ENCODE measurements at places on chromosomes 7 and 10.

DNA sequence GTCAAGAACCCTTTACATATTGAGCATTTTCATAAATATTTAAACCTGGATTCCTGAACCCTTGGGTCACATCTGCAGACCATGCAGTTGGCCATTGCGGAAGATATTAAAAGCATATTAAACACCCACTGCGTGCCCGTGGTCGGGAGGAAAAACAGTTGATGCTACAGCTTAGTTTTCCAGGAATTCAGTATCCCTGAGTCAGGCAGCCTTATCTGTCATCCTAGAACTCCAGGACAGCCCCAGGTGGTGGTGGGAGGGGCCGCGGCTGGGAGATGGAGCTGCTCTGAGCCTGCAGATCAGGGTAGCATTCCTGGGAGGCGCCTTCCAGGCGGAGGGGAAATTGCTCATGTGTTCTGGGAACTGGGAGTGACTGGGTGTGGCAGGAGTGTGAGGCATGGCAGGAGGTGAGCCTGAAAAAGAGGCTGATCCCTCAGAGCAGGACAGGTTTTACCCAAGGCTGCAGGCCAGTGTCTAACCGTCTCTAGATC is 222.9 kb upstream of the SH2B2 start:
- no peak for DNase-seq

- peak; percentile 8 for DNase-seq
Observed at GRCh38 chr7:105352018-105352612, 36.6 kb downstream of the SRPK2 start.

GRCh38 chr7:84412161-84412969 is 217.8 kb upstream of the SEMA3A start:
- DNase-seq: no peak

- no peak for DNase-seq
Observed at GRCh38 chr7:30549931-30550493, 44.7 kb upstream of the GARS1 start.

DNA sequence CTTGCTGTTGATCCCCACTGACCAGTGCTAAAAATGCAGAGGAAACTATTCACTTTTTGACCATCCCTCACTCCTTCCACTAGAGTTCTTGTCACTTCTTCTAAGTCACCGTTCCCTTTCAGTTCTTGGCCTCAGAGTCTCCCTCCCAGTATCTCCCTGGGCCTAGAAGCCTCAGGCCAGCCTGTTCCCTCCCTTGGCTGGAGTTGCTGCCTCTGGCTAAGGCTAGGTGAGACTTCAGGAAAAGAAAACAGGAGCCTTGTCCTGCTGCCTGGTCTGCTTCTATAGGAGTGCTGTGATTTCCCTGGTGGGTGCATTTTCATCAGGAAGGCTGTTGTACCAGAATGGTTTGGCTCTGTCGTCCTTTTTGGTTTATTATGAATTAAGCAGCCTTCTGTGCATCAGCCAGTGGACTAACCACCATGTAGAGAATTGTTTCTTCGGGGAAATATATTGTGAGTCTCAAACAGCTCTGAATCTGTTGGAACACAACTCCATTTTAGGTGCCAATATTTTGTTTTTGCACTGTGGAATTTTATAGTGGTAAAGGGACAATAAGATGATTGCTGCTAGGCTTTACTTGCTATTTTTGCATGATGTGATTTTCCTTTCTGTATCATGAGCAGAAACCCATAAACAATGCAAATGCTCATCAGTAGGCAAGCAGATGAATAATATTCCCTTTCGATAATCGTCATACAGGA is 233.4 kb upstream of the FZD1 start:
- no peak for DNase-seq

DNA sequence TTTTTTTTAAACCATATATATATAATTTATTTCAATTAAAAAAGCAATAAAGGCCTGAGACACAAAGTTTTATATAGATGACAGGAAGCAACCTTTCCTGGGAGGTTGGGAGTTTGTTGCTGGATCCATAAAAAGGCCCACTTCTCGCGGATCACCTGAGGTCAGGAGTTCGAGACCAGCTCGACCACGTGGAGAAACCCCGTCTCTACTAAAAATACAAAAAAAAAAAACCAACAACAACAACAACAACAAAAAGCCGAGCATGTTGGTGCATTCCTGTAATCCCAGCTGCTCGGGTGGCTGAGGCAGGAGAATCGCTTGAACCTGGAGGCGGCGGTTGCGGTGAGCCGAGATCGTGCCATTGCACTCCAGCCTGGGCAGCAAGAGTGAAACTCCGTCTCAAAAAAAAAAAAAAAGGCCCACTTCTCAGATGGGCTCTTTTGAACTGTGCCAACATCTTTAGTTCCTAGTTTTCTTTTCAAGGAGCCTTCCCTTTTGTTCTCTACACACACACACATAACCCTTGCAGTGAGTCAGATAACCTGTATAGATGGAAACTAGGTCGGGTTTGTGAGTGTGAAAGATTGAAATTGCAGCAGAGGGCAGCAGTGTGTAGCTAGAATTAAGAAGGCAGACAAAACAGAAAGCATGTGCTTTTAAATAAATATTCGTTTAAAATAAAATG is 1.2 kb upstream of the SMNDC1 start:
- peak; percentile 30 for DNase-seq

- DNase-seq: no peak
Observed at GRCh38 chr10:121556455-121556854, 41.8 kb downstream of the FGFR2 start.

DNA sequence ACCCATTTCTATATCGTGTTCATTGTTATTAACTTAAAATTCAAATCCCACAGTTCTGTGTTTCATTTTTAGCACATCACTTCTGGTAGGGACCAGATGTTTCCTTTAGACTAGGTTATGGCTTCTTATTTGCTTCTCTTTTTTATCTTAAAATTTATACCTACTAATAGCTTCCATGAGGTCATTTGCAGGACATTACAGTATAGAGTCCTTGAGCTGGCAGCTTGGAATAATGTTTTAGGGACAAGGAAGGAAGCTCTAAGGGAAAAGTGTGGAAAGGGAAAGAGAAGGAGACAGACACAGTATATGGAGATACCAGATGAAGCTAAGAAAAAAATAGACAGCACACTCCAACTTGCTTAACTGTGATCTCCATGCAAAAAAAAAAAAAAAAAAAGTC is 48.8 kb upstream of the CD36 start:
- no peak for DNase-seq

DNA sequence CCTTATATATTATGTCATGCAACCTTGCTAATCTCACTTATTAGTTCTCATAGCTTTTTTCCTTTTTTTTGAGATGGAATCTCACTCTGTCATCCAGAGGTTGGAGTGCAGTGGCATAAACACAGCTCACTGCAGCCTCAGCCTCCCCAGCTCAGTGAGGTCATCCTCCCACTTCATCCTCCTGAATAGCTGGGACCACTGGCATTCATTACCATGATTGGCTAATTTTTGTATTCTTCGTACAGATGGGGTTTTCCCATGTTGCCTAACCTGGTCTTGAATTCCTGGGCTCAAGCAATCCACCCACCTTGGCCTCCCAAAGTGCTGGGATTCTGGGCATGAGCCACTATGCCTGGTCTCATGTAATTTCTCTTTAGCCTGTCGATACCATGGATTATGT is 89.1 kb upstream of the TRIM24 start:
- DNase-seq: no peak

DNA sequence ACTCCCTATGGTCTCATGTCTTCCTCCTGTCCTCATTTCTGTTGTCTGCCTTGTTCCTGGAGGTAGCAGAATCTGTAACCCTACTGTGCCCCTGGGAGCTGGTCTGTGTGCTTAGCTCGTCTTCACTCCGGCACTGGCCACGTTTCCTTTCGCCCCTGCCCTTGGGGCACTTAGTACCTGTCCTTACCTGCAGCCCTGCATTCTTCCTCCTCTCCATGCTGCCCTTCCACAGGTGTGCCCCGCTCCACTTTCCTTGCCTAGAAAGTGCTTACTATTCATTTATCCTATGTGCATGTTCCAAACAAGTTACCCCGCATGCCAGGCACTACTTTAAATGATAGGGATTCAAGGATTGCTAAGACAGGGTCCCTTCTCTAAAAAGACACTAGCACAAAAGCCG is 199.9 kb upstream of the ZMIZ1 start:
- DNase-seq: no peak

GRCh38 chr10:30705101-30705624 is 75.6 kb upstream of the LYZL2 start:
- DNase-seq: no peak

DNA sequence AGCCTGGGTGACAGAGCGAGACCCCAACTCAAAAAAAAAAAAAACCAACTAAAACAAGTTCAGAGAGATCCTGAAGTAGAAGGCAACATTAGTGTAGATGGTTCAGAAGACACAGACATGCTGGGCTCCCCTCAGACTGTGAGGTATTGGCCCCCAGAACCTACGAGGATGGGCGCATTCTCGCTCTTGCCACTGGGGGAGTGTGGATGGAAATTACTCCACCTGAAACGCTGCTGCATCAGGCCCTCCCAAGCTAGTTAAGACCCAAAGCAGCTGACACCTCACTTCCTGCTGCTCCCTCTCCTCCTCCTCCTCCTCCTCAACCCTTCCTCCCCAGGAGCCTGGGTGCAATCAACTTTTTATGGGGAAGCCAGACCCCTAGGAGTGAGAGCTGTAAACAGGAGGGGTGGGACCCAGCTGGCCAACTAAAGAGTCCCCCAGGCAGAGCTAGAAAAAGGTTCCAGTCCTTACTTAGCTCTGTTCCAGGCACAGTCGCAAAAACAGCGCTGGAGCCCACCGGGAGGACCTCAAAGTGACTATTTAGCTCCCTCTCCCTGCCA is 7.4 kb downstream of the SH3PXD2A start:
- DNase-seq: no peak

DNA sequence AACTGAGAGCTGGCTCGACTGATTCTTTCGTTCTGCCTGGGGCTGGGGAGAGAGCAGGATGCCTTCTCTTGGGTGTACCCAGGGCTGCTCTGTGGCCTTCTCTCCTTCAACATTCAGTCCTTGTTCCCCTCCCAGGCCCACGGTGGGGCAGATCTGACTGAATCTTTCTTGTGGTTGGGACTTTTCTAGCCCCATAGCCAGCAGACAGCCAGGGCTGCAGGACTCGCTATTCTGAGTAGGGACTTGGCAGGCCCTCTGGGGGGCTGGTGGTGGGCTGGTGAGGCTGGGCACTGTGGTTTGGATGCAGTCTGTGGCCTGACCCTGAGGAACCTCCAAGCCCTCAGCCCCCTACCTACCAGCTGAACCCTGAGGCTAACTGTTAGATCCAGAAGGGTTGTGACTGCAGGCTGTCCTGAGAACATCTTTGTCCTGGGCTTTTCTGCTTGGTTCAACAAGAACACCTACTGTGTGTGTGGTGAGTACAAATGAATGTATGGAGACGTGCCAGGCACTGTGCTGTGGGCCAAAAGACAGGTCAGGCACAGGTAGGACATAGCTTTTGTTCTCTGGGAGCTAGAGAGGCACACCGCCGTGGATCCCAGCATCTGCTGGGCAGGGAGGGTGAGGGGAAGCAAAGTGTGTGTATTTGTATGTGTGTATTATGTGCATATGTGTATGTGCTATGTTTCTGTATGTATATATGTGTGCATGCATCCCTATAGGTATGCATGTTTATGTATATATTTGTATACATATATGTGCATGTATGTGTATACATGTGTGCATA is 2.1 kb upstream of the PALD1 start:
- no peak for DNase-seq

DNA sequence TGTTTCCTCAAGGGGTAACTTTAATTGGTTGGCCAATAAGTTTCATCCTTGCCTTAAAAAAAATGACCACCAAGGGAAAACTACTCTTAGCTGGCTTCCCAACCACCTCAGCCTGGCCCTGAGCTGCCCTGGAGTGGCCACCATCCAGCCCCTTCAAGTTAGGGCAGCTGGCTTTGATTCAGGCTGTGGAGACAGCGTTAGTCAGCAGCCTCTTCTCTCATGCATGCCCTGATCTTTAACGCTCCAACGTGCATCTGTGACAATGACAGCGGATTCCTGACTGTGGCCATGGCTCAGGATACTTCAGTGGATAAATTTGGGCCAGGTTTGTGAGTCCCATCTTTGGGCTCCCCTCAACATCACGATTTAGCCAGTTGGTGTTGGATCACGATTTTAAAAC is 111.6 kb downstream of the RBM20 start:
- DNase-seq: no peak

DNA sequence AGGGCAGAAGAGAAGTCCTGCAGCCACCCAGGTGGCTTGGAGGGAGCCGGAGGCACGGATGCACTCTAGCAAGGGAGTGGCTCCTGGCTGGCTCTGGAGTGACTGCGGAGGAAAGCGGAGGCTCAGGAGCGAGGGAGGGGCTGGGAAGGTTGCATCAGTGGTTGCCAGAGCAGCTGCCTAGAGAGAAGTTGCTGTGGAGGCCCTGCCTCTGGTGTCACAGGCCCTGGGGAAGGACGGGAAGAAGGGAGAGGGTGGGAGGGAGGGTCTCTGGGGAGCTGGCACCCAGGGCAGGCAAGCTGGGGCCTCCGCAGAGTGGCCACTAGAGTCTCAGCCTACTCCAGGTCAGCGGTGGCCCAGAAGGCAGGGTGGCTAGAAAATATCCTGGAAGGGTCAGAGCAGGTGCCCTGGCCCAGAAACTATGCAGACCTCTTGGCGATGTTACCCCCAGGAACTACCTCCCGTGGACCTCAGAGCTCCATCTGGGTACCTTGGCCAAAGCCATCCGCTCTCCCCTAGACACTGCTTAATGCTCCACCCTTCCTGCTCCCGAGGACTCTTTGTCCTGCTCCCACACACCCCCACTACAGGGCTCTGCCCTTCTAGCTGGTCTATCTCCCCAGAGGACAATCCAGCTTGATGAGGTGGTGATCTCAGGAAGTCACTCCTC is 164.3 kb downstream of the NRF1 start:
- no peak for DNase-seq

DNA sequence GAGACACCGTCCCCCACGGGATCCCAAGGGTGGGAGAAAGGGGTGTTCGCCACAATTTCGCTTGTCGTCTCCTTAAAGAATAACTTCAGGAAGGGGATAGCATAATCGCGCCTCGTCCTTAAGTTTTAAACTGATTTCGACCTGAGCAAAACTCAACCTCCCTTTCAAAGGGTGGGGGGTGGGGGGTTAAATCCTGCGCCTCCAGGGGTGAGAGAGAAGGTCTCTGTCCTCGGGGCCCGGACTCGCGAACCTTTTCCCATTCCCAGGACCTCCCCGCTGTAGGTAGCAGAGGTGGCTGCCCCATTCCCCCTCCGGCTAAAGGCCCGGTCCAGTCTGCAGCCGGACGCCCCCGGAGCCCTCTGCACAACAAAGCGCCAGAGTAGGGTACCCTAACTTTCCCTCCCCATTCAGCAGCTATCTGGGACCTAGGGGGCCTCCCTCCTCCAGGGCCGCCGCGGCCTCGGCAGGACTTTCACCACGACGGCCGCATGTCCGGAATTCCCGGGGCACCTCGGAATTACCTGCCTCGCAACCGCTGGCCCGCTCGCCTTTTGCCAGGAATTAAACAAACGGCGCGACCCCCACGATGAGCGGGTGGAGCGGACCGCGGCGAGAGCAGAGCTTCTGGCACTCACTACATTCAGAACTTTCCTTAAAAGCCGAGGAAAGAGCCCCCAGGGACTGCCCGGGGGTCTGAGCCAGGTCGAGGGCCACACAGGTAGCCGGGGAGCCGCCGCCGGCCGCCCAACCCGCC is 1.7 kb downstream of the CDK6 start:
- no peak for DNase-seq

GRCh38 chr10:116944911-116945310 is 60.1 kb downstream of the SHTN1 start:
- DNase-seq: no peak
